HEK293T (cell line): ENCODE measurements at places on chromosomes 2 and 18.

DNA sequence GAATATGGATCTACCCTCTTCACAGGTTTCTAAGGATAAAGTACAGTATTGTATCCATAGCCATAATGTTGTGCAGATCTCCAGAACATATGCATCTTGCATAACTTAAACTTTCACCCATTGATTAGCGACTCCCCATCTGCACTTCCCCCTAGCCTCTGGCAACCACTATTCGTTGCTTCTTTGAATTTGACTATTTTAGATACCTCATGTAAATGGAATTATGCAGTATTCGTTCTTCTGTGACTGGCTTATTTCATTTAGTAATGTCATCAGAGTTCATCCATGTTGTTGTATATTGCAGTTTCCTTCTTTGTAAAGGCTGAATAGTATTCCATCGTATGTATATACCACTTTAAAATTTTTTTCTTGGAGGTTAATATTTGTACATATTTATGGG is 128.9 kb downstream of the SMAD7 start:
- DNase-seq = no peak

GRCh38 chr18:57435846-57436190 is 644 bp downstream of the ONECUT2 start:
- no peak for DNase-seq

DNA sequence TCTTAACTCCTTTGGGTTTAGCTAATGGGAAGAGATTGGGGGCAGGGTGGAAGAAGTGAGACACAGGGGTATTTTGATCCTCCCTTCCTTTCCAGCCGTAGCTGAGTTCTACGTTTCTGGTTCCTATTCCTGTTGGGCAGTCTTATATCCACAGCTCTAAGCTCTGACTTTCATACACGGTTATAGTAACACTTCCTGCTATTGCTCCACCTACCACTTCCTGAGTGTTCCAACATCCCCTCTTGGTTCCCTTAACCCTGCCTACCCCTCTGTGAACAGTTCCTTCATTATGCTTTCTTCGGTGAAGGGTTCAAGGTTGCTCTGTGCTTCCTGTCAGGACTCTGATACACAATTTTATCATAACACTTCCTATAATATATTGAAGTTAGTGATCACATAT is 205.1 kb downstream of the DNAH7 start:
- DNase-seq = no peak

DNA sequence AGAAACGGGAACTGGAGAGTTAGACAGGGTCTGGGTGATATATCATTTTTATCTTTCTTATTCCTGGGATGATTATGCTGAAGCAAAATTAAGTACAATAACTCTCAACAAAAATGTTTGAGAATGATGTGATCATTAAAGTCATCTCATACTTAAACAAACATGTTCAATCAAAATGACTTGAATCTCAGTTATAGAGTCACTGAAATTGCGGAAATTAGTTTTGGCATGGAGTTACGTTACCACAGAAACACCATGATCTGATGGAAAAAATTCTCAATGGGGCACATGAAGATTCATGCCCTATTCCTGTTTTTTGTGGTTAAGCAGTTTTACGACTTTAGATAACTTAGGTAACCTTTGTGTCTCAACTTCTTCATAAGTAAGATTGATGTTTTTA is 757.7 kb downstream of the EPHA4 start:
- no peak for DNase-seq

GRCh38 chr2:132923787-132924186 is 253.8 kb upstream of the LYPD1 start:
- DNase-seq = no peak

DNA sequence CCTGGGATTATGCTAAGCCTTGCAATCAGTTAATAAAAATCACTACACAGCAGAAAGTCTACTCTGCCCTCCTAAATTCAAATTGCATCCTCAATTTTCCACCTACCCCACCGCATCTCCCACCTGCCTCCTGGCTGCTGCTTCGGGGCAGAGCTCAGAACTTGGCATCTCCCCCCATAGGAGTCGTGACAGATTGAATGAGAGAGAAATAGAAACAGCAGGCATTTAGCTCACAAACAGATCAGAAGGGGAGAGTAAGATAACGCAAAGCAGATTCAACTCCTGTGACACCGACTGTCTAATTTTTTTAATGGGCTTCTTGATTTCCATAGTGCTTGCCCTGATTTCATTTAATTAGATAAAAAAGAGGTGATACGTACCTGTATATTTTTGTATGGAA is 24.7 kb upstream of the LRRC30 start:
- DNase-seq = no peak

DNA sequence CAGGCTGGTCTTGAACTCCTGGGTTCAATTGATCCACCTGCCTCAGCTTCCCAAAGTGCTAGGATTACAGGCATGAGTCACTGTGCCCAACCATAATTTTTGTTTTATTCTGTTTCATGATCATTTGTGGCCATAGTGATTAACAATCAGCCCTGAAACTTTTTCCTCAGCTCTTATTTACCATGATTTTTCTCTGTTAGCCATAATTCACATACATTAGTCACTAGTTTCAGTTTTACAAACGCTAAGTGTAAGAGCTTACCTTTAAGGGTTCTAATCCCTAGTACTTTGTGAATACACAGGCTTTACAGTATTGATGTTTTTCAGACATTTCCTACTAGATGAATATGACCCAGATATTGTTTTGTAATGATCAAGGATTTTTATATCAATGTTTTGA is 216.1 kb downstream of the DPP4 start:
- no peak for DNase-seq

- DNase-seq = no peak
Measured at GRCh38 chr2:118686346-118686745, 161.1 kb downstream of the EN1 start.

DNA sequence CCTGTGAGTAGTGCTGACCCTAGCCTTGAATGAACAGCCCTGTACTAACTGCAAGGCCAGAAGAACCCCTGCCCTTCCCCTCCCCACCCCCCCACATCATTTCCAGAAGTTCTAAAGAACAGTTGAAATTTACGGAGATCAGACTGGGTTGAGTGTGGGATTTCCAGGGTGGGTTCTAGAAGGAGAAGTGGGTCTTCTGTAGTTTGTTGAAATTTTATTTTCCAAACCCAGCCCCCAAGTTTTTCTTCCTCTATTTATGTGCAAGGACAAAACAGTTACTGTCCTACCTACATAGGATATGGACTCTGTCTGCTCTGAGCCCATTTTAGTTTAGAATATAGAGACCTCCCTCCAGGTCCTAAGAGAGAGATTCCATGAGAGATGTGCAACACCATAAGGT is 26.3 kb upstream of the CASP10 start:
- DNase-seq = no peak

DNA sequence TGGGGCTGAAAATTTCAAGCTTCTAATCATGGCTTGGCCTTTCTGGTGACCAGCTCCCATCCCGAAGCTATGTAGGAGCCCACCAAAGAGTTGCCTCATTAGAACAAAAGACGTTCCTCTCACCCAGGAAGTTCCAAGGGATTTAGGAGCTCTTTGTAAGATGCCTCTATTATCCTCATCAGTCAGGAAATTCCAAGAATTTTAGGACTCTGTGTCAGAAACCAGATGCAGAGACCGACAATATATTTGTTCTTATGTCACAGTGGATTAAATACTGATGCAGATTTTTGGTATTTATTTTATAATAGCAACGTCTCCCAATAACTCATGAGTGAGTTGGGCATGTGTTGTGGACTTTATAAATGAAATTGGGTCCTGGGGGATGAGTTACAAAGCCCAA is 91.8 kb upstream of the SKOR2 start:
- DNase-seq = no peak

DNA sequence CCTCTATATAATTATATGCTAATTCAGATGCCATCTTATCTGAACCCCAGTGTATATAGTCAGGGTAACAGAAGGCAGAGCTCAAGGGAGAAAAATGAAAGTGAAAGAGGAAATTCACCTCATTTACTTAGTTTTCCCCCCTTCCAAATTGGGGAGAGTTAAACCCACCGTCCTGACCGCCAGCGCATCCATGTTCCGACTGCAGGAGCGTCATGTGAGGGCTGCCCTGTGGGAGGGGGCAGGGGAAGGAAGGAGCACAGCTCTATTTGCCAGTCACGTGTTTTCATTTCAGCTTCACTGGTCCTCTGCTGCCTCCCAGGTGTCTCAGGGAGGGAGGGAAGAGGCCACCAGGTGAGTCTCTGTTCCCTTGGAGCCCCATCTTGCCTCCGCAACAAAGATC is 13.2 kb downstream of the CNNM4 start:
- DNase-seq = no peak

DNA sequence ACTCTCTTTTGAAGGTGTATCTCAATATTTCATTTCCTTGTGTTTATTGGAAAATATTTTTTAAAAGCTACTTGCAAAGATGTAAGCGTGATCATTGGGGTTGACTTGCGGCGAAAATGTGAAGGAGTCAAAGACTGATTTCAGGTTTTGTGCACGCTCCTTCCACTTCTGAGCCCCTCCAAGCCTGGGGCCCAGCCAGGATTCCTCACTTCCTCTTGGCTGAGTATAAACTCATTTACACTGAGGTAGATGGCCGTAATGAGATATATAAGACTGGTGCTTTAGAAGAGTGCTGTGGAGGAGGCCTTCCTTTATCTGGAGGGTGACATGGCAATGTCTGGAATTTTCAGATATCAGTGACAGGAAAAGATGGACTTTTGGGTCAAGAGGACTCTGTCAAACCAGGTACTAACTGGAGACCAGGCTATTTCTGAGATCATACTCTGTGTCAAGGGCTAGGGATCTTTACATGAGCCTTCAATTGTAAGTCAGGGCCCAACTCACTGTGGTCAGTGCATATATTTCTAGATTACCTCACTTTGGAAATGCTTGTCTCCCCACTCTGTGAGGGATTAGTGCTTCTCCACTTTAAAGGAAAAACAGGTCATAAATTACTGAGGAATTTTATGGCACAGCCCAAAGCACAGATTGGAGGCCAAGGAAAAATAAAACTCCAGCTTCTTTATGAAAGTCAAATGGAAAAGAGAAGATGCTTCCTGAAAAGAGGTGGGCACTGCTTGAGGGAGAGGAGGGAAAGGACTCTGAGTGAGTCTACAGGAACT is 22.8 kb downstream of the PRKCE start:
- no peak for DNase-seq

GRCh38 chr18:54357082-54357659 is 487 bp downstream of the STARD6 start:
- no peak for DNase-seq

DNA sequence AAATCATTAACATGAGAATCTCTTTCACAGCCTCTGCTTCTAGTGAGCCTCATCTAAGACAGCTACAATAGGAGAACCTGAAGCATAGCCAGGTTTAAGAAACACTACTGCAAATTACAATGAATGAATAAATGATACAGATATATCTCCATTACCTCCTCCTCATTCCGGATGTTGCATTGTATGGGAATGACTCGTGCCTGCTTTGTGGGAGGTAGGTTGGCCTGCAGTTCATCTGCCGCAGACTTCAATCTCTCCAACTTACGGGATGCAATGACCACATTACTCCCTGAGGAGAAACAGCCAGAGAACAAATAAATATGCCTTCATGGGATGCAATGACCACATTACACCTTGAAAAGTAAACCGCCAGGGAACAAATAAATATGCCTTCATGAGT is 15.4 kb downstream of the PECR start:
- no peak for DNase-seq

DNA sequence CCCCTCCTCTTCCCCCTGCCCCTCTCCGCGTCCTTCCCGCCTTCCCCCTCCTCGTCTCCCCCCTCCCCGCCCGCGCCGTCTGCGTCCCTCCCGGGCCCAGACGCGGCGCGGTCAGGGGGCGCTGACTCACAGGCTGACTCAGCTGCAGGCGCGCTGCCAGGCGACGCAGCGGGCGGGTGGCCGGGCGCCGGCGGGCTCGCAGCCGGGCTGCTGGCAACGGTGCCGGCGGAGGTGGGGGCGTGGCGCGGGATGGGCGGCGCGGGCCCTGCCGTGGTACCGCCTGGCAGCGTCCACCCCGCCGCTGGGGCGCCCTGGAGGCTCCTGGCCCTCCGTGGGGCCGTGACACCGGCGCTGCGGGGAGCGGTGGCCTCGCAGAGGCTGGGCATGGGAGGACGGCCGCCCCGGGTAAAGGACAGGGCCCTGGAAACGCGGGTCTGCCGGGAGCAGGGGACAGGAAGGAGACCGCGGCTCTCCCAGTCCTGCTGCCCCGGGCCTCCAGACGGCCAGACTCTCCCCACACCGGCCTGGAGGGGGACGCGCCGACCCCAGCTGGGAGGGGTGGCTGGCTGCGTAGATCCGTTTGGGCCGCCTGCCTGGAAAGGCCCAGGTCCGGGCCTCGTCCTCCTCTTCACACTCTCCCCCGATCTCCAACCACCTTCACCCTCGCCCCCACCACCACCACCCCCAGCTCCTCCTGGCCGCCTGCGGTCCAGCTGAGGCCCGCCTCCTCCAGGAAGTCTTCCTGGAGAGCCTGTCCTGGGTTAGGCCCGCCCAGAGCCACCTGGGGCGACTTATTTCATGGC is 10.0 kb upstream of the PROC start:
- peak; percentile 87 for DNase-seq

DNA sequence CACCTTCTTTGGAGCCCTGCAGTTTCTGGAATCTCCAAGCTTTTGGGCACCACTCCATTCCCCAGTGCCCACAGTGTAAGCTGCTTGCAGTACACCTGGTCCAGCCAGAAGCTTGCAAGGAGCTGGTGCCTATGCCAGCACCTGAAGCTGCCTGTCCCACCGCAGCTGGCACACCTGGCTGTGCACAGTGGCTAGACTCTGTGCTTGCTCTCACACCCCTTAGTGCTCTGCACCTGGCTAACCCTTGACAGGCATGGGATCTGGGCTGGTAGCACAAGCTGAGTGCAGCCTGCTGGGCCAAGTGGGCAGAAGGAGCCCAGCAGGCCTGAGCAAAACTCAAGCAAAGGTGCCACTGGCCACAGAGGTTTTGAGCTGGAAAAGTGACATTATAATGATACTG is 183.8 kb upstream of the MC4R start:
- no peak for DNase-seq

- DNase-seq = no peak
Measured at GRCh38 chr2:202436626-202437025, 60.5 kb downstream of the BMPR2 start.

DNA sequence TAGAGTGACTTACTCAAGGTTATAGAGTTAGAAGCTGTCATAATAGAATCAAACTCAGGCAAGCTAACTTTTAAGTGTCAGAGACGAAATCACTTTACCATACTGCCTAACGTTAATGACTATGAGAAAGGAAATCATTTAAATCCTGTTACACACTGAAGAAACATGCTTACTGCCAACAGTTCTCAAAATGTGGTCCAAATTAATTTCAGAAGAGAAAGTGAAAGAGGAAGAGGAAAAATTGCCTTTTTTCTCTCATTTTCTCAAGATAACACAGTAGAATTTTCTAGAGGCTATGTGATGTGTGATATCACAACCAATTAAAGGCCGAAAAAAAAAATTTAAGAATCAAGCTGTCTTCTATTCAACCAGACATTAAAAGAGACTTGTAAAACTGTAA is 1362.7 kb upstream of the CHAC2 start:
- no peak for DNase-seq

GRCh38 chr2:119431976-119432850 is 559 bp downstream of the TMEM37 start:
- no peak for DNase-seq

DNA sequence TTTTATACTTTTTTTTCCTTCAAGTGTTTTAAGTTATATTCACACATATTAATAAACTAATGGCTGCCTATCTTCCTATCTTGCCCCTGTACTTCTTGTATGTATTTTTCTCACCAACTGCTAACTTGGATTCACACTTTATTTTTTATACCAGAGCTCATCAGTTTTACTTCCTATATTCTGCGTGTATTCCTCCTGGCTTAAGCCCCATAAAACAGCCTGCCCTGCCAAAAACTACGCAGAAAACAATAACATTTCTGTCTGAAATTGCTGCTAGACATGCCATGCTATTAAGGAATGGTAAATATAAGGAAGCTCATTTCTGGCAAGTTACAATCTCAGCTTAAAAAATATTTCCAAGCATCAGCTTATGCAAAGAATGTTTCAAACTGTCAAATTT is 172.3 kb downstream of the UBE2E3 start:
- no peak for DNase-seq
